Stimulated activated CD4-positive, alpha-beta T cell treated with anti-CD3 and anti-CD28 coated beads, Interleukin-15, amount 100 ng/mL, for 1 hour (primary cell): ENCODE measurements at places on chromosomes 5 and 9.

DNA sequence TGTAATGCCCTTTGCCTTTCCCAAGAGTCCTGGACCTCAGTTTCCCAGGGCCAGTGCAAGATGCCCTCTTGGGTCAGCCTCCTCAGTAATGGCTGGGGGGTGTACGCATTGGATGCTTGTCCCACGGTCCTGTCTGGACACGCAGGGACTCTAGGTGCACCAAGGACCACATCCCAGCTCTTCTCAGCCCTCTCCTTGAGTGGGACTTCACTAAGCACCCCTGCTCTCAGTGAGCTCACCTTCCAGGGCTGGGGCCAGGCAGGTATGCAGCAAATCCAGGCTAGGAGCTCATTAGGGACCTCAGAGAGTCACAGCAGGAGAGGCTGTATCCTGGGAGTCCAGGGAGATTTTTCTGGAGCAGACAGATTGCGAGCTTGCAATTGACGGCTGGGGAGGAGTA, 59.8 kb downstream of the MACROH2A1 start:
- no peak for DNase-seq

DNA sequence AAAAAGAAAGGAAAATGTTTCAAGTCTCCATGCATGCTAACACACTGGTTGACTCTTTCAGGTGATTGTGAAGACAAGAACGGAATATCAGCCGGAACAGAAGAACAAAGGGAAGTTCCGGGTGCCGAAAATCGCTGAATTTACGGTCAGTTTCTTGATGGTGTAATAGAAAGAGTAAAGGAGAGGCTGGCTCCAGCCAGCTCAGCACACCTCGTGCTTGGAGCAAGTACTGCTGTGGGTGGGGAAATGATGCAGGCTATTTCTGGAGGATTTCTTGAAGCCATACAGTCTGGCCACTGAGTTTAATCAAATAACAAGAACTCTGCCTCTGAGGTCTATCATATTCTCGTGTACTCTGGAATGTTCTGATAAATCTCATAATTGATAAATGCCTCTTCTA, 18.7 kb downstream of the NSG2 start:
- DNase-seq = no peak

DNA sequence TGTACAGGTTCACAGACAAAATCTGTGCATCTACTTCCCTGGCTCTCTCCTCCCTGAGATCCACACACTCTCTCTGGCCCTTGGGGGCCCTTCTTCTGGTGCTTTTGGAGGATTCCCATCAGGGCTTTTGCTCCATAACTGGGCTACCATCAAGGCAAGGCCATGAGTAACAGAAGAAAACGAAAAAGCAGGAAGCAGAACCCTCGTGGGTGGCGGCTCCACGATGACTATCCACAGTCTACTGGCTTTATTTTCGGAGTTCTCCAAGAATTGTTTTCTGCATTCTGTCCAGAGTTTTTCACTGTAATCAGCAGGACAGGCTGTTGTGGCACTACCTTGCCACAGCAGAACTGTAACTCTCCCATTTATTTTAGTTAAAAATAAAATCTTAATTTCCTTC, 19.9 kb downstream of the PNPLA7 start:
- DNase-seq = no peak

DNA sequence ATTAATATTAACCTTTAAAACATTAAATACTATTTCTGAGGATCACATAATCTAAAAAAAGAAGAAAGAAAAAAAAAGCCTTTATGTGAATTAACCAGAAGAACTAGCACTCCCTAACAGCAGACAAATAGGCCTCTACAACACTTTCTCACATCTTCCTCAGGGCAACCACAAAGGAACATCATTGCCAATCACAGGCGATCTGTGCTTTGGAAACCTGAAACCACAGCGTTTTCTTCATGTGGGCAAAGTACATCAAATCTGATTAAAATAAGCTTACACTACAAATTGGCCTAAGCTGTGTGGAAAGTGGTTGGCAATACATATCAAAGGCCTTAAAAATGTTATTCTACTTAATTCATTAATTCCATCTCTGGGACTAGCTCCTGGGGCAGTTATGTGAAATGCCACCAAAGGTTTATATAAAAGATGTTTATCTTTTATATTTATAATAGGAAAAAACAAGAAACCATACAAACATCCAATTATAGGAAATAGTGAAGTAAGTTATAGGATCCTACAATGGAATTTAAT, 184.8 kb upstream of the TBCA start:
- no peak for DNase-seq

GRCh38 chr5:178324481-178325310, 92.1 kb upstream of the PHYKPL start:
- DNase-seq = no peak

GRCh38 chr9:15133488-15133887, 173.5 kb downstream of the TTC39B start:
- DNase-seq = no peak

- DNase-seq = no peak
These were observed 651.0 kb upstream of the RORB start for GRCh38 chr9:73845954-73846690.

DNA sequence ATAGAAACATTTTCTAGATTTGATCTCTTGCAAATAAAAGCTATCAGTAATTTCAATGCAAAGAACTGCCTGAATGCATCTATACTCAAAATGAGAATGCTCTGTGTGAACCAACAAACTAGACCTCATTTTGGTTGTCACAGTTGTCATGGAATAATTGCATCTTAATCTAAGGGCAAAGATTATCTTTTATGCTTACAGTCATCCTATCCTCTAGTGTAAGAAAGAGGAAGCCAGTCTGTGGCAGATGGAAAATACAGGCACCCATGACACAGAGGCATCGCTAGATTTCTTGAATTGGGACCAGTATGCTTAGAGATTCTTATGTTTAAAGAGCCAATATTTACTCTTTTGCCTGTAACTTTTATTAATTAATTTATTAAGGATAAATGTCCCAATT, 95.0 kb downstream of the MACIR start:
- no peak for DNase-seq

GRCh38 chr9:87148331-87149104, 201.2 kb upstream of the GAS1 start:
- no peak for DNase-seq

DNA sequence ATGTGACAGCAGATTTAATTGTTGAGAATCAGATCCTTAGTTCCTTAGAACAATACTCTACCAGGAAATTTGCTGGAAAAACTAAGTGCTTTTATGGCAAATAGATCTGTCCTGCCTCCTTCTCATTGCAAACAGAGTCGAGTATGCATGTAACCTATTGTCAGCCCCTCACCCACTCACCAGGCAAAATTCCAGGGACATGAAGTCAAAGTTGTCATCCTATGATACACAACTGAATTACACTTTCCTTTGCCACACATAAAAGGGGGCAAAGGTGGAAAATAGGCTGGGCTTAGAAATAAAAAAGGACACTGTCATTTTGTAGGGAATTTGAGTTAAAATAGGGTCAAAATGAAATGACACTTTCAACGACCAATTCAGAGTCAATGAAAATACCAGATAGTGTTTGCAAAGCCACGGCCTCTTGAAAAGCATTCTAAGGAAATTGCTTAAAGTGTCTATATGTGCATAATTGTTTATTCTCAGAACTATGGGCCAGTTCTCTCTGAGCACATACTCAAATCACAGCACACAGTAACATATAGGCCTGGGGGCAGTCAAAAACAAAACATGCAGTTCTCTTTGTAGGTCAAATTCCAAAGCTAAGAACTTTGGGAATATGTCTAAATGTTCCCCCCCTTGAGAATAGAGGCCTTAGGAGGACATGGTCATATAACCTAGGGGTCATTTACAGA, 452.8 kb downstream of the NFIB start:
- no peak for DNase-seq

DNA sequence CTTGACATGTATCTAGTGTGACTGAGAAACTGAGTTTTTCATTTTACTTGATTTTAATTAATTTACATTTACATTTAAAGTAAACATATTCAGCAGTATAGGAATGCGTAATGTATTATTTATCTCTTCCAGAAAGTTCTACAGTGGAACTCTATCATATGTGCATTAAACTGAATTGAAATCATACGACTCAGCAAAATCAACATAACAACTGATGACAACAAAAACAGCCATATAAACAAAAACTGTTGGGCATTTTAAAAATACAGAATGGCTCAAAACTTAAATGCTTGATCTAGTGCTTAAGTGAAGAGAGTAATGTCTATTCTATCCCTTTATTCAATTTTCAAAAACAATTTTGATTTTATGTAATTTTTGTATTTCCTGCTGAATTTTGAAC, 134.4 kb downstream of the TRPM3 start:
- DNase-seq = no peak

DNA sequence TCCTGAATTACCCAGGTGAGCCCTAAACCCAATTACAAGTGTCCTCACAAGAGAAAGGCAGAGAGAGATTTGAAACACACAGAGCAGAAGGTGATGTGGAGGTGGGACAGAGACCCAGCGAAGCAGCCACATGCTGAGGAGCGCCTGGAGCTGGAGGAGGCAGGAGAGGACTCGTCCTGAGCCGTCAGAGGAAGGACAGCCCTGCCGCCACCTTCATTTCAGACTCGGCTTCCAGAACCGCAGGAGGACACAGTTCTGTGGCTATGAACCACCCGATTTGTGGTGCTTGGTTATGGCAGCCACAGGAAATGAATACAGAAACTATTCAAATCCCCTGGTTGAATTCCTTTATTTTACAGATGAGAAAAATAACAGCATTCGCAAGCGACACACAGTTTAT, 16.4 kb upstream of the FBP1 start:
- DNase-seq = no peak

- no peak for DNase-seq
These were observed 12.5 kb downstream of the NPM1 start for GRCh38 chr5:171400169-171400568.
